ENCODE measurements at places on chromosomes 13 and 19.

- no peak for DNase-seq
These were observed at the start of gene USP12 for GRCh38 chr13:27171244-27171826. TSS of gene USP12 (minus strand) at chr13:27171811. CDS start at chr13:27171639, 172 bp downstream.

GRCh38 chr13:20495087-20496023, 30.3 kb downstream of the CRYL1 start:
- DNase-seq: peak; percentile 48

- no peak for DNase-seq
These were observed 213.2 kb downstream of the ATP8A2 start for GRCh38 chr13:25585000-25585399.

DNA sequence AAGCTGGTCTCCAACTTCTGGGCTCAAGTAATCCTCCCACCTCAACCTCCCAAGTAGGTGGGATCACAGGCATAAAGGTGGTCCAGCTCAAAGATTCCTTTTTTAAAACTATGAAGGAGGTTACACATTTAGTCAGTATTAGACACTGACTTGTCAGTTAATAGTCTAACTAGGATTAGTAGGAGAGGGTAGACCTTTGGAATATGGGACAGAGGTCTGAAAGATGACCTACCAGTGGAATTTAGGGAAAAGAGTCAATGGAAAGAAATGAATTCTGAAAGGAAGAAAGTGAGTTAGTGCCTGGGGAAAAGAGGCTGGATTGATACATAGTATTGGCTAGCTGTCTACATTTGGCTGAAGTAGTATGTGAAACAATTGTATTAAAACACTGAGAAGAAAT, 220.7 kb downstream of the MZT1 start:
- DNase-seq: no peak

DNA sequence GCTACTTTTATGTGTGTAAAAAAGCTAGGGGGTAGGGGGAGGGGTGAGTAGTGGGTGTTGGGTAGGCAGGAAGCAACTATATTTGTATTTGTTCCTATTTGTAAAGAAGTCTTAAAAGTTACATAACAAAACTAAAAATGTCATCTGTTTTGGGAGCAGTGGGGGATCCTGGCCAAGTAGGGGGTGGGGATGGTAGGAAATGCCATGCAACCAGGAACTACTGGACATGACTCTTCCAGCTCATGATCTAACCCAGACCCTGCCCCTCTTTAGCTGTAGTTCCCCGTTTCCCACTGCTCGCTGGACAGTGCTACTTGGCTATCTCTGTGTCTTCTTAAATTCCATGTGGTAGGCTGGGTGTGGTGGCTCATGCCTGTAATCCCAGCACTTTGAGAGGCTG, 3.2 kb downstream of the GTF3A start:
- DNase-seq: no peak

- DNase-seq: no peak
These were observed 15.3 kb downstream of the GATAD2A start for GRCh38 chr19:19420570-19421298.

DNA sequence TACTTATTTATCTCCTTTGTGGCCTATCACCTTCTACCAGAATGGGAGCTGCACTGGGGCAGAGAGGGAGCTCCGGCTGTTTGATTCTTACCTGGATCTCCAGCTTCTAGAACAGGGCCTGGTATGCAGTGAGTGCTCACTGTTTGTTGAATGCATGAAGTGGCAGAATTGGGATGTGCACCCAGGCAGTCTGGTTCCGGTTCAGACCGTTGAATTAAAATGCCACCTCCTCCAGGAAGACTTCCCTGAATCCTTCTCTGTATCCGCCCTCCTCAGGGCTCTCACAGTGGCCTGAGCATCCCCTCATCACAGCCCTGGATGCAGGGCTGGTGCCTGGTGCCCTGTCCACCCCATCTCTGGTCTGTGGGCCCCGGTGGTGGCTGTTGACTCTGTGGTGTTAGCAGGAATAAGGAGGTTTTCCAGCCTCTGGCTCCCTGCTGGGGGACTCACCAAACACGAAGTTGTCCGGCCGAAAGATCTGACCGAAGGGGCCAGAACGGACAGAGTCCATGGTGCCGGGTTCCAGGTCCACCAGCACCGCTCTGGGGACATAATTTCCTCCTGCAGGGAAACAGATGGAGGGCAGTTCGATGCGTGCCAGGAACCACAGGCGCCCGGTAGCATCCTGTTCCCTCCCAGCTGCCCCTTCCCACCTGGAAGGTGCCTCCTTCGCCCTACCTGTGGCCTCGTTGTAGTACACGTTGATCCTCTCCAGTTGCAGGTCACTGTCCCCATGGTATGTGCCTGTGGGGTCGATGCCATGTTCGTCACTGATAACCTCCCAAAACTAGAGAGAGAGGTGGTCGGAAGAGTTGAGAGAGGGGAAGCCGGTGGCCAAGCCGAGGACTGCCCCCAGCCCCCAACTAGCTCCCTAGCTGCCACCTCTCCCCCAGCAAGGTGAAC, 1.0 kb downstream of the TUBB4A start:
- no peak for DNase-seq

DNA sequence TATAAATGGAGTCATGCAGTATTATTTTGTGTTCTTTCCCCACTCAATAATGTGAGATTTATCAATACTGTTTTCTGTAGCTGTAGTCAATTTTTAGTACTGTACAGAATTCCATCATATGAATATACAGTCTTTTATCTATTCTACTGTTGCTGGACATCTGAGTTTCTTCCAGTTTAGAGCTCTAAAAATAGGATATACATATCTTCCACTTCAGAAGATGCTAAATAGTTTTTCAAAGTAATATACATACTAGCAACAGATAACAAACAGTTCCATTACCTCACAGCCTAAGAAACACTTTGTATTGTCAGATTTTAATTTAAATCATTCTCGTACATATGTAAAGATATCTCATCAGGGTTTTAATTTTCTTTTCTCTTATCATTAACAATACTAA, 149.6 kb downstream of the UGGT2 start:
- DNase-seq: no peak

GRCh38 chr19:38360839-38361631, 13.3 kb upstream of the PSMD8 start:
- DNase-seq: peak; percentile 38

DNA sequence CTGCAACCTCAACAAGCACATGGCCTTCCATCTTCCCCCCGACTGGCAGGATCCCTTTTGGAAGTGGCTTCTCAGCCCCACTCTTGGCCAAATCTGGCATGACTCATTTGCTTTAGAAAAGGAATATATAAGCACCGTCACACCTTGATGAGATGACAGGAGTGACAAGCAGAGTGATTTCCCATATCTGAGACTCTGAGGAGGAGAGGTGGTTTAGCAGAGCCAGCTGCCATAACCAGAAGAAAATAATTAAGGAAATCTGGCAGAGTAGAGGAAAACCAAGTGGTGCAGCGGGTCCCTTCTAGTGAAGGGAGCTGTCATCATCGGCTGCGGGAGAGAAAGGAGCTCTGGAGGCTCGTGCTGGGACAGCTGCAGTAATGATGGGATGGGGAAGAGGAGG, 27.5 kb upstream of the KCTD15 start:
- DNase-seq: no peak

- no peak for DNase-seq
These were observed 501 bp downstream of the GTPBP3 start for GRCh38 chr19:17337675-17338432.
